ENCODE measurements at places on chromosomes 5 and 9.

DNA sequence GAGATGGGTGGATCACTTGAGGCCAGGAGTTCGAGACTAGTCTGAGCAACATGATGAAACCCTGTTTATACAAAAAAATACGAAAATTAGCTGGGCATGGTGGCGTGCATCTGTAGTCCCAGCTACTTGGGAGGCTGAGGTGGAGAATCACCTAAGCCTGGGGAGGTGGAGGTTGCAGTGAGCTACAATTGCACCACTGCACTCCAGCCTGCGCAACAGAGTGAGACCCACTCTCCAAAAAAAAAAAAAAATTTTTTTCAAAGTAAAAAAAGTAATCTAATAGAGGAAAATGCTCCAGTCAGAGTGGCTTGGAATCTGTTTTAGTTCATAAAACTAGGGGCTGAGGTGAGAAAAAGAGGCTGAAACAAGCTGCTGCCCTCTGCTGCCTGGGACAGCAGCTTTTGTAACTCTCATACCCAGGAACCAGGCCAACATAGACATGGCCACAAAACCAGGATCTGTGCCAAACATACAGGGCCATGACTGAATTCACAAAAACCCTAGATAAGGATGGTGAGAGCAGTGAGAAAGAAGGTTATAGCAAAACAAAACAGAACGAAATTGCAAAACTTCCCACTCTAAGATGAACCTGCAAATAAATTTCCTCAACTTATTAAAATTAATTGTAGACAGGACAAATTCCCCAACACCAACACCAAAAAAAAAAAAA, 13.1 kb upstream of the DCAF12 start:
- peak; percentile 78 for DNase-seq

DNA sequence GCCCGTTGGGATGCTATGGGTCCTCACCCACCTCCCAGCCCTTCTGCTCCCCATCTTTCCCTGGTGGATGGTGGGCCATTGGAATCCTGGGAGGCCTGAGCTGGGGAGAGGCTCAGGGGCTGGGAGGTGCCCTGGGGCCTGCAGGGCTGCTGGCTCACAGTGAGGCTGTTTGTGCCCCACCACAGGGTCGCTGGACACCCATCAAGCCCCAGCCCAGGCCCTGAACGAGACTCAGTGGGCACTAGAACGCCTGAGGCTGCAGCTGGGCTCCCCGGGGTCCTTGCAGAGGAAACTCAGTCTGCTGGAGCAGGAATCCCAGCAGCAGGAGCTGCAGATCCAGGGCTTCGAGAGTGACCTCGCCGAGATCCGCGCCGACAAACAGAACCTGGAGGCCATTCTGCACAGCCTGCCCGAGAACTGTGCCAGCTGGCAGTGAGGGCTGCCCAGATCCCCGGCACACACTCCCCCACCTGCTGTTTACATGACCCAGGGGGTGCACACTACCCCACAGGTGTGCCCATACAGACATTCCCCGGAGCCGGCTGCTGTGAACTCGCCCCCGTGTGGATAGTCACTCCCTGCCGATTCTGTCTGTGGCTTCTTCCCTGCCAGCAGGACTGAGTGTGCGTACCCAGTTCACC, 4.9 kb upstream of the AIF1L start:
- DNase-seq, result no peak

- DNase-seq, result no peak
These were observed 148.3 kb downstream of the ENC1 start for GRCh38 chr5:74492230-74492629.

GRCh38 chr5:135029477-135030122, 4.4 kb downstream of the PITX1 start:
- no peak for DNase-seq

DNA sequence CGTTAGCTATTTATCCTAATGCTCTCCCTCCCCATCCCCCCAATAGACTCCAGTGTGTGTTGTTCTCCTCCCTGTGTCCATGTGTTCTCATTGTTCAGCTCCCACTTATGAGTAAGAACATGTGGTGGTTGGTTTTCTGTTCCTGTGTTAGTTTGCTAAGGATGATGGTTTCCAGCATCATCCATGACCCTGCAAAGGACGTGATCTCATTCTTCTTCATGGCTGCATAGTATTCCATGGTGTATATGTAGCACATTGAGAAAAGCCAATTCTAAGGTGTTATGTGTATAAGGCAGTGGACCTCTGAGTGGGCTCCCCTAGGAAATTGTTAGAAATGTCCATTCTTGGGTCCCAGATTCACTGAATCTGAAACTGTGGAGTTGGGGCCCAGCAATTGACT, 103.1 kb upstream of the MYO10 start:
- no peak for DNase-seq

GRCh38 chr5:142012186-142012785, 541 bp downstream of the GNPDA1 start:
- DNase-seq, result peak; percentile 47

DNA sequence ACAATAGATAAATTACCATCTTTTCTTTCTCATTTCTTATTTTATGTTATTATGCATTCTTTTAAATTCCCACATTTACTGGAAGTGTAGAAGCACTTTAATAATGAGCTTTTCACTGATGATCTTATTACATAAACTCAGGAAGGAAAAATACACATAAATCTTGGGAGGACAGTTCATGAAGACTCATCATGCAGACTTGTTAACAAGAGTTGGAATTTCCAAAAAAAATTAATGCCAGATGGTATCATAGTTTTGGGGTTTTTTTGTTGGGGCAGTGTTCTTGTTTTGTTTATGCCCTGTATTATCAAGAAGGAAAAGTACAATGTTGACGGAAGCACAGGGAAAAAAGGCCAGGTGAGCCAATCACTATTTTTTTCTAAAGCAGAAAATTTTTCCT, 35.1 kb downstream of the CEMIP2 start:
- DNase-seq, result no peak

All from Kasumi-1 (cell line).